CD4-positive, alpha-beta T cell treated with Interferon alpha-2 for 1 hour (primary cell): ENCODE measurements at places on chromosomes 4 and X.

DNA sequence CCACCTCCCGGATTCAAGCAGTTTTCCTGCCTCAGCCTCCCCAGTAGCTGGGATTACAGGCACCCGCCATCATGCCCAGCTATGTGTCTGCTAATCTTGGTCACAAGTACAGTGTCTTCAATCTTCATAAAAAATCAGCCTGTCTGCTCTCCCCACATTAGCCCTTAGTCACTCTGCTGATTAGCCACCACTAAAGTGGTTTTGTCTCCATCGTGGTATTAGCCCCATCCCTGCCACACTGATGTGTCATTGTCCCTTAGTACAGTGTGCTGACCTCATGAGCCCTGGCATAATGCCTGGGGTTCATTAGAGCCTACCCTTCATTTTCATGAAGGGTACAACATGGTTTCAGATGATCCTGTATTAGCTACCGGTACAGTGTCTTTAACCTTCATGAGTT lies 49.9 kb downstream of the ZNF157 start:
- DNase-seq: no peak

GRCh38 chr4:91113130-91113706 lies 986.0 kb downstream of the CCSER1 start:
- no peak for DNase-seq

GRCh38 chrX:42951747-42952146 lies 173.8 kb upstream of the PPP1R2C start:
- no peak for DNase-seq

DNA sequence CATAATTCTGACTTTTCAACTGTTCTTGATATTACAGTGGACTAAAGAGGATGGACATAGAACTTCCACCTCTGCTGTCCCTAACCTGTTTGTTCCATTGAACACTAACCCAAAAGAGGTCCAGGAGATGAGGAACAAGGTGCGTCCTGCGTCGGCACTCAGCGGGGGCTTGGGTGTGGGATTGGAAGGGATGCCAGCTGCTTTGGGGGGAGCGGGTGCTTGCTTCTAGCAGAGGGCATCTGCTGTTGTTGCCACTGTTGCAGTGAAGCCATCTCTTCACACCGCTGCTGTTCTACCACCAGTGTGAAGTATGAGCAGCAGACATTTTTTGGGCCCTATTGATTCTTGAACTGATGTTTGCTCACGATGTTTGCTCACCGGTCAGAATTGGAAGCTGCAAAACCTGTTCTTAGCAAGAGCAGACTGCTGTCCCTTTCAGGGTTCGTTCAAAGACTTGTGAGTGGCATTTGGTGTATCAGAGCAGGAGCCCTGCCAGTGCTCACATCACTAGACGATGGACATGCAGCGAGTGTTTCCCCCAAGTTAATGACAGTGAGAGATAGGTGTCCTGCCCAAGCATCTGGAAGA lies 55.4 kb downstream of the NOP14 start:
- DNase-seq: no peak

- DNase-seq: no peak
These were observed 8.5 kb downstream of the POU3F4 start for GRCh38 chrX:83516597-83516996.

DNA sequence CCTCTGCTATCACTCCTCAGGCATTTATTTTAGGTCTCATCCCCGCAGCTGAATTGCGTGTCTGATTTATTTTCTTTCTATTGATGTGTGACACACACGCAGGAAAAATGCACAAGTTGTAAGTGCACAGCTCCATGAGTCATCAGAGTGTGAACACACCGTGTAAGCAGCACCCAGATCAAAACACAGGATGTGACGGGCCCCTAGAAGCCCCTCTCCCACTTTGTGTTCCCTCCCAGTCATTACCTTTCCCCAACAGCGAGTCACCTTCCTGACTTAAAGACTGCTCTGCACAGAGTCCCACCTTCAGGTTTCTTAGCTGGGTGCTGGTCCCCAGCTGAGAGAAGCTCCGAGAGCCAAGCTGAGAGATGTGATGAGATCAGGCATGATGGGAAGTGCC lies 436.7 kb downstream of the MID1IP1 start:
- no peak for DNase-seq

GRCh38 chr4:83387476-83388312 lies 53.0 kb upstream of the HPSE start:
- DNase-seq: no peak

GRCh38 chr4:2290974-2291704 lies 29.2 kb upstream of the MXD4 start:
- DNase-seq: peak; percentile 84

DNA sequence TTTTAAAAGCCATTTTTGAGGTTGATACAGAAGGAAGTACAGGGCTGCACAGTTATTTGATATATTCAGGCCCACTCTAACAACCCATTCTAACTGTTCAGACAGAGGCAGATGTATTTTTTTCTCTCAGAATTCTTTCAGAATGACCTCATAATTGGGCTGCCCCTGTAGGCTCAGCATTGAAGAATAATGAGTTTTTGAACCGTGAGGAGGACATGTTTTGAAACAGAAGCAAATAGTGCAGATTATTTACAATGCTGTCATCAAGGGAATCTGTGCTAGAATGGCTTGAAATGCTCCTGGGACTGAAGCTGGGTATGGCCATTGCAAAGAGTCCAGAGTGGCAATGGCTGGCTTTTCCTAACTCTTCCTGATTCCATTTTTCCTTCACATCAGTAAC lies 158.1 kb downstream of the SOX3 start:
- DNase-seq: no peak

DNA sequence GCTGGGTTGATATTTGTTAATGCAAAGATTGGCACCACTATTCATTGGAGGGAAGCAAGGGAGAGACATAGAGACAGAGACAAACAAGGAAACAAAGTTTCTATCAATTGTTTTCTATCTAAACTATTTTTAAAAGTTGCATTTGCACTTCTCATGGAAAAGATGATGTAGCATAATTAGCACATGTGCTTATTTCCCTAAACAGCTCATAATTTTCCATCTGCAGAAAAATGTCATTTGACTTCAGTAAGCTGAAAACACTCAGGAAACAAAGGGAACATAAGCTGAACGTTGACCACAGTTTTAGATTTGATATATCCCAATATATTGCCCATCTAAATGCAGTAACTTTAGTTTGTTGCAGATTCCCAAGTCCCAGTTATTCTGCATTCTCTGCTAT lies 18.5 kb upstream of the SPP1 start:
- no peak for DNase-seq

GRCh38 chrX:32195611-32196010 lies 1015.7 kb downstream of the DMD start:
- no peak for DNase-seq

DNA sequence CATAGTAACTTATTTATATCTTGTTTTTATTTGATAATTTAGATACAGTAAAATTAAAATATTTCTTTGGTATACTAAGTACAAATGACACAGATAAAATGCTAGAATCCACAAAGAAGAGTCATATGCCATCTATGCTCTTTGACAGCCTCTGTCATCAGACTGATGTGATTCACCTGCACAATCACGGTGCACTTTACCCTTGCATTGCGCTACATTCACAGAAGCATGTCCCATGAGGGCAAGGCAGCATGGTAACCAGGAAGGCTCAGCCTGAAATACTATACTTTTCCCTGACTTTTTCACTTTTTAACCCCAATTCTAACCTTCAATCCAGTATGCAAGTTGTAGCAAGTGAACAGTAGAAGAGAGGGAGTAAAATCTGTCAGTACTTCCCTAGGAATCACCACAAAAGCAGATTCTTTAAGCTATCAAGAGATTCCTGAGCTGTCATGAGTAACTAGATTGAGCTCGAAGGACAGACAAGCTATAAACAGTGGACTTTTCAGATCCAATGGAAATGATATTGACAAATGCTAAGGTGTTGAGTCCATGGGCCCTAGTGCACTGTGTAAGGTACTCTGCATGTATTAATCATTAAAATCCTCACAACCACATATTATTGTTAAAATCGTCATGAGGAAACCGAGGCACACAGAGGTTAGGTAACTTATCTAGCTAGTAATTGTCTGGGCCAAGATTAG lies 14.2 kb downstream of the SEC24D start:
- DNase-seq: no peak

DNA sequence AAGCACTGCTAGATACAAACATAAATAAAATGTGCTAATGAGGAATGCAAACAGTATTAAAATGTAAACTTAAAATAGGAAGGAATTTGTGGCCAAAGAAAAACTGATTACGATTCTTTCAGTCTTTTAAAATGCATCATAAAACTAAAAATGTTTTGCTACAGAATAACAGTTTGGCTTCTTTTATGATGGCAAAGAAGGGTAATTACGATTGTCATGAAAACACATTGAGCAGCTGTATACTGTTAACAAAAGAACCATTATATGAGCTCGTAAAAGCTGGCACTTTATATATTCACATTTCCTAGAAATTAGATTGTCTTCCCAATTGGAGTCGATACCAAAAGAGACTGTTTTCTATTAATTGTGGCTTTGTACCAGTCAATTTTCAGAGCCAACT lies 290.4 kb downstream of the NR3C2 start:
- DNase-seq: no peak
